Activated CD8-positive, alpha-beta memory T cell treated with anti-CD3 and anti-CD28 coated beads for 48 hours (primary cell): ENCODE measurements at places on chromosomes 16 and 17.

GRCh38 chr17:44005527-44006271 lies 1.3 kb downstream of the NAGS start:
- no peak for DNase-seq

GRCh38 chr16:56910654-56911539 lies 21.0 kb upstream of the HERPUD1 start:
- no peak for DNase-seq

DNA sequence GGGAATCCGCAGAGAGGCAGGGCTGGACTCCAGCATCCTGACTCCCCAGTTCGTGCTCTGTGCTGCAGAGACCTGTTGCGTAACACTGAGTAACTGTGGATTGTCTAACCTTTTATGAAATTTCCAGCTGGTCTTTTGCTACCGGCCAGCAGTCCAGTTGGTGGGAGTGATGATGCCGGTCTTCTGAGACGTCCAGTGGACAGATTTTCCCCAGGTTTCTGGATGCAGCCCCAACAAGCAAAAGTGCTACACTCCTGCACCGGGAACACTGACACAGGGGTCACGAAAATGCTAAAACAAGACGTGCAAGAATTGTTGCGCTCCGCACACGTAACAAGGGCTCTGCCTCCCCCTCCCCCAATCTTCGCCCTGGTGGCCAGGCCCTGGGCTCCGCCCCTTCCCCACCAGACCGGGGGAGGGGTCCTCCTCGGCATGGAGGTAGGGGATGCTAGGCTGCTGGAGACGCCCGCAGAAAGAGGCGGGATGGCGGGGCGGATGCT lies 701 bp upstream of the MRC2 start:
- no peak for DNase-seq

DNA sequence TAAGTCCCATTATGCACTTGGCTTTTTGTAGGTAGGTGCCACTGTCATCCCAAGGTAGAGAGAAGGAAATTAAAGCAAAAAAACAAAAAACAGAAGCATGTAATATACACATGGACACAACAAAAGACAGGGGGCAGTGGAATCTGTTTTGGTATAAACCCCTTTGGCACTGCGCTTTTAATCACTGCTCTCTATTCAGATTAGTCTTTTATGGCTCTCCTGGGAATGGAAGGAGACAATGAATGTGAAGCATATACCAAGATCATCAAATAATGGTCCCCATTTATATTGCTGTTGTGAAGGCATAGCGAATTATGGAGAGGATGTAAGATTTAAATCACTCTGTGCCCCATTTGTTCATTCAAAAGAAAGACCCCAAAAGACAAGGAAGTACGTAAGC lies 17.4 kb downstream of the CDH11 start:
- DNase-seq = no peak

DNA sequence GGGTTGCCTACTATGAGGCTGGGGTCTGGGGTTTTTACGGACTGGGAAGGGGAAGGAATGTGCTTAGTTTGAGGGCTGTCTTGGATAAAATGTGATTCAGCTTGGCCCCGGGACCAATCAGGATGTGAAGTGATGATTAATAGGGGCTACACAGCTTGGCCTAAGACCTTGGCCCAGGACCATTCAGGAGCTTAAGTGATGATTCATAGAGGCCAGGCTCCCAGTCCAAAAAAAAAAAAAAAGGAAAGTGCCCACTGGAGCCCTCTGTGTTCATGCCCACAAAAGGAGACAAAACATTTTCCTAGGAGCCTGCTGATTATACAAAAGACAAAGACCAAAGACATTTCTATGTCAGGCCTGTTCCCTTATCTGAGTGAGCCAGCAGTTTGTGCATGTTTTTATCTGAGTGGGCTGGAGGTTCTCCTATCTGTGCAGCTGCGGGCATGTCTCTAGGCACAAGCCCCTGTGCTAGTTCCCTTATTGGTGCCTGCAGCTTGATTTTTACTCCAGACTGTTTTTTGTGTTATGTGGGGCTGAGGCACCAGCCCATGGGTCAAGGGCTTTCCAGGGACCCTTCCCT lies 898.2 kb upstream of the GOT2 start:
- DNase-seq = no peak

- DNase-seq = no peak
Measured at GRCh38 chr17:57776366-57776765, 31.3 kb upstream of the CCDC182 start.

DNA sequence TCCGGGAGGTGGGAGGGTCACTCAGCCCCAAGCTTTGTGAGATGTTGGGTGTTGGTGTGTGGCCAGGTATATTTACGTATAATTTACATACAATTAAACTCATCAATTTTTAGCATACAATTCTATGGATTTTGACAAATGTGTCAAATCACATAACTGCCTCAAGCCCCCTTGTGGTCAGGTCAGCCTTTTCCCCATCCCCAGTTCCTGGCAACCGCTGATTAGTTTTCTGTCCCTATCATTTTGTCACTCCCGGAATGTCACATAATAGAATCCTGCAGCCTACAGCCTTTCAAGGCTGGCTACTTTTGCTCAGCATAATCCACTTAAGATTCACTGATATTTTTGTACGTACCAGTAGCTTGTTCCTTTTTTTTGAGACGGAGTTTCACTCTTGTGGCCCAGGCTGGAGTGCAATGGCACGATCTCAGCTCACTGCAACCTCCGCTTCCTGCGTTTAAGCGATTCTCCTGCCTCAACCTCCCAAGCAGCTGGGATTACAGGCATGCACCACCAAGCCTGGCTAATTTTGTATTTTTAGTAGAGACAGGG lies 19.3 kb upstream of the RAI1 start:
- DNase-seq = no peak

DNA sequence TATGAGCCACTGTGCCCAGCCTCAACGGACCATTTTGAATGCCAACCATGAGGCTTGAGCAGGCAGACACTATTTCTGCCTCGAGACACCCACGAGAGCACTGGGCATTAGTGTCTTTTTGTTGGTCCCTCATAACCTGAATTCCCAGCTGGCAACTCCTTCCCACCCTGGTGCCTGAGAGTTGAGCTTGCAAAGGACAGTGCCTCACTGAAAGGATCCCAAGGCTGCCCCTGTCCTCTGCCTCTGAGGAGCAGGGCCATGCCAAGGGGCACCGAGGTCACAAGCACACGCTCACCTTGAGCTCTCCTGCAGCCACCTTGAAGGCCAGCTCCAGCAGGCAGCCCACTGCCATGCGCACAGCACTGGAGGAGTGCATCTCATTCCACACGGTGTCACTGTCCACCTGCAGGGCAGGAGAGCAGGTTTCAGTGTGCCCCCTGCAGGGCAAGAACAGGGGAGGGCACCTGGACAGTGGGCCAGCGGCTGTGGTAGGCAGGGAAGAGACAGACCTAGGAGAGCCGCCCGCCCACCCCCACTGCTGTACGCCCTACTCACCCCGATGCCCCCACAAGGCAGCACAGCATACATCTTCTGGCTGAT lies 12.8 kb downstream of the G6PC3 start:
- no peak for DNase-seq

- DNase-seq = no peak
Measured at GRCh38 chr17:73985466-73986015, 217.9 kb upstream of the RPL38 start.

DNA sequence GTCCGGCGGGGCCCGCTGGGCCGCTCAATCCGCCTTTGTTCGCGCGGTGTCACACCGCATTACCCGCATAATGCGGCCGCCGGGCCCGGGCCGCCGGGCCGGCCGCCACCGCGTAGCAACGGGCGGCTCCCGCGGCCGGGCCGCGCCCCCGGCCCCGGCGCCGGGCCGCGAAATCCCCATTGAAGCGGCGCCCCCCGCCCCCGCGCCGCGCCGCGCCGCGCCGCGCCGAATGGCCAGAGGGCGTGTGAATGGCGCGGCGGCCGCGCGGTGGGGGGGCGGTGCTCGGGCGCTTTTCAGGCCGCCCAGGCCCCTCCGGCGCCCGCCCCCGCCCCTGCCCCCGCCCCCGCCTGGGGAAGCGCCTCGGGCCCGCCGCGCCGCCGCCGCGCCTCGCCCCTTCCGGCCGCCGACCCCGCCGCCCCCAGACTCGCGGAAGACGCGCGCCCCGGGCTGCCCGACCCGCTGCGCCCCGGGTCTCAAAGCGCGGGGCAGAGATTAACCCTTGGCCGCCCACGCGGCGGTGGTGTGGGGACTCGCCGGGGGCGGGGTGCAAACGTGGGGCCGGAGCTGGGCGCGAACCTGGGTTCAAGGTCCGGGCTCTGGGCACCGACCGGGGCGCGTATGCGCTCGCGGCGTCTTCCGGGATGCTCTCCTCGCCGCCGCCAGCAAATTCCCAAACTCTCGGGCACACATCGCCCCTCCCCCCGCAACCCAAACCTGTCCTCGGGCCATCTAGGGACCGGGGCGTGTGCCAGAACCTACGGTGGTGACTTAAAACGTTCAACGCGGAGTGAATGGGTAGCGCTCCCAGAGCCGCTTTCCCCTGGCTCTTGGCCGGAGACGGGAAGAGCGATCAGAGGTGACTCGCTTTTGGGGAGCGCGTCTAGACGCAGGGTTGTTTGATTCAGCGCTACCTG lies 46.7 kb downstream of the WNT3 start:
- DNase-seq = no peak

DNA sequence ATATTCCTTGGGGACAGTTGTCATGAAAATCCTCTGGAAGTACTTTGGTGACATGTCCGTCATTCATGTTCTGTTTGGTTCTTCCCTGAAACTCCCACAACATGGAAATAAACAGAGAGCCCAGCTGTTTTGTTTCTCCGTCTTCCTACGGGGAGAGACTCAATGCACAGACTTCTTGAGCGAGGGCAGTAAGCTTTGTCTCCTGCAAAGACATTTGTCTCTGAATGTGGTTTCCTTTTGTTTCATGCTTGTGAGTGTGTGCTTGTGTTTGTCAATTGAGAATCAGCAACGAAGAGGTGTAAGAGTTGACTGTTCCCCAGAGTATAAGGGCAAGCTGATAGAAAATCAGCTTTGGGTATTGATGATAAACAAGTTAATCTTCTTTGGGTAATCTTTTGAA lies 643.0 kb upstream of the RBFOX1 start:
- no peak for DNase-seq

GRCh38 chr16:56192986-56193945 lies 2.0 kb downstream of the GNAO1 start:
- DNase-seq = no peak

DNA sequence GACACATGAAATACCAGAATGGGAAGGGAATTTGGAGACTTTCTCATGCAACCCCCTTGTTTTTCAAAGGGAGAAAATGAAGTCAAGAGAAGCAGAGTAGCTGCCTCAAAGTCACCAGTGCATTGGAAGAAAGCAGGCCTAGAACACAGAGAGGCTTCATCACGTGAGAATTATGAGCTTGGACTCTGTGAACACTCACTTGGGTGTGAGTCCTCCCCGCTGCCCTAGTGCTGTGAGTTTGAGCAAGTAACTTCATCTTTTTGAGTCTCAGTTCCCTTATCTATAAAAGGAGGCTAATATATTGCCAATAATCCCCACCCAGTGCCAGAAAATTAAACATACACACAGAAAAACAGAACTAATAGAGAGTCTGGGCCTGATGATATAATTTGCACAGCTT lies 315.8 kb downstream of the XYLT1 start:
- no peak for DNase-seq

DNA sequence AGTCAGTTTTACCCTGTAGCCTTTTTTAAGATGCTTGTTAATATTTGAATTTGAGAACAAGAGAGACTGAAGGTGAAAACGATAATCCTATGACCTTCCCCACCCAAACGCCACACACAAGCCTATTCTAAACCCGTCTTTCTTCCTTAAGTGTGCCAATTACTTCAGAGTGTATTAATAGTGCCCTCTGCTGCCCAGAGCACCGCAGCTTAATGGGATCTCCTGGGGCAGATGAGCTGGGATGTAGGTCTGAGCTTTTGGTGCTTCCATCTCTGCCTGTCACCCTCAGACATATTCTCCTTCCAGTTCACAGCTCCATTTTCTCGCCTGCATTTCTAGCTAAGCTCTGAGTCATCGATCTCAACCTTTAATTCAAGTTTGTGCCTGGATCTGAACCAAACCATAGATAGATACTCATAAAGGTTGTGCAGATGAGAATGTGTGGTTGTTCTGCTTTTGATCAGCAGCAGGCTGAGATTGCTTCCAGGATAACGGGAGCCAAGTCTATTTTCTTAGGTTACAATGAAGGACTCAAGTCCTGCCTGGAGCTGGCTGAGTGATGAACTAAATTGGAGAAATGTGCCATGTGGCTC lies 46.4 kb upstream of the CDH13 start:
- DNase-seq = no peak

DNA sequence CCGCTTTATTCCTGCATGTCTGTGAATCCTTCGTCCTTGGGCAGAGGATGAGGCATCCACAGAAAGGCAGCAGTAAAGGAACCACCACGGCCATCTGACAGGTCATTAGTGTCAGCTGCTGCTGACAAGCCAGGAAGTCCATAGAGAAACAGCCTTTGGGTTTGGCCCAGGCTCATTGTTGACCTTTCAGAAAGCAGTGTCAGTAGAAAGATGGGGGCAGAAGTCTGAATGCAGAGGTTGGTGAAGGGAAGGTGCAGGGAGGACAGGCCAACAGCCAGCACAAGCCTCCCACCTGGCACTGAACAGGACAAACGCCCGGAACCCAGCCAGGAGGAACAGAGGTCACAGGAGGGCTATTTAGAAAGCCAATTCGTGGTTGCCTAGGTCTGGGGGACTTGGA lies 105.8 kb downstream of the VAT1L start:
- no peak for DNase-seq

DNA sequence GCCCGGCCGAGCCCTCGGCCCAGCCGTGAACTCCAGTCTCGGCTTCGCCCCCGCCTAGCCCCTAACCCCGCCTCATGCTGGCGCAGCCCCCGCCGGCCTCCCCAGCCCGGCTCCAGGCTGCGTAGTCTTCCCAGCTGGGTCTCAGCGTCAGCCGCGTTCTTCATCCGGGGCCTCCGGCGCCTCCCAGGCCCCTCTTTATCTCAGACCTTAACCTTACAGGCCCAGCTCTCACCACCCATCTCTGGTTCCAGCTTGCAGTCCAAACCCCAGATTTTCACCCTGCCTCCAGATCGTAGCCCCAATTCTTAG lies at the start of gene PROCA1:
Gene PROCA1, minus strand, starts transcription at position 166 of the 309 bp plus-strand sequence. CDS start 228 bp downstream, outside the sequence.
- DNase-seq = no peak

GRCh38 chr16:60217787-60218186 lies 1483.7 kb upstream of the GOT2 start:
- no peak for DNase-seq

- no peak for DNase-seq
Measured at GRCh38 chr16:31147574-31147973, 2.3 kb downstream of the PRSS36 start.

- DNase-seq = no peak
Measured at GRCh38 chr17:70527364-70527888, 358.1 kb downstream of the KCNJ2 start.

- no peak for DNase-seq
Measured at GRCh38 chr17:72575542-72576233, 454.9 kb downstream of the SOX9 start.
